Left lung (tissue), 14 donors: ENCODE measurements at places on chromosomes 3 and 15. TPM values are rescaled to one million over a fixed set of nuclear protein-coding genes. Genes with fewer than 3 reads are reported as not detected.

The AHSG gene
- not detected for total RNA-seq

The NLGN1 gene
- total RNA-seq, result 4.3 TPM

The ZNF717 gene
- 12.4 TPM for total RNA-seq

The ECT2 gene
- total RNA-seq, result 29.7 TPM

The CELSR3 gene
- 1.2 TPM for total RNA-seq
